ENCODE measurements at places on chromosomes 16 and 17.

GRCh38 chr17:80870401-80870800, 121.2 kb upstream of the CHMP6 start:
- no peak for DNase-seq

DNA sequence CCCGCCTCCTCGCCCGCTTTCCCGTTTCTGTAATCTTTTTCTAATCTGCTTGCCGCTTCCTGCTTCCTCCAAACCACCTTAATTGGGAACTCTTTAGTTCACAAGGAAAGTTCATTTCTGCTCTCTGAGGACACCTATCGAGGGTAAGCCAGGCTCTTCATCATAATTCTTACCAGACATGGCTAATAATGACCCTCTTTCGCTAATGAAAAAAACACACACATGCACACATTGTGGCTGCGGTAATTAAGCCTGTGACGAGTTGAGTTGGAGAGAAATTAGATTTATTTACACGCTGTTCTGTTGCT, 100.6 kb downstream of the ZNF423 start:
- DNase-seq, result no peak

DNA sequence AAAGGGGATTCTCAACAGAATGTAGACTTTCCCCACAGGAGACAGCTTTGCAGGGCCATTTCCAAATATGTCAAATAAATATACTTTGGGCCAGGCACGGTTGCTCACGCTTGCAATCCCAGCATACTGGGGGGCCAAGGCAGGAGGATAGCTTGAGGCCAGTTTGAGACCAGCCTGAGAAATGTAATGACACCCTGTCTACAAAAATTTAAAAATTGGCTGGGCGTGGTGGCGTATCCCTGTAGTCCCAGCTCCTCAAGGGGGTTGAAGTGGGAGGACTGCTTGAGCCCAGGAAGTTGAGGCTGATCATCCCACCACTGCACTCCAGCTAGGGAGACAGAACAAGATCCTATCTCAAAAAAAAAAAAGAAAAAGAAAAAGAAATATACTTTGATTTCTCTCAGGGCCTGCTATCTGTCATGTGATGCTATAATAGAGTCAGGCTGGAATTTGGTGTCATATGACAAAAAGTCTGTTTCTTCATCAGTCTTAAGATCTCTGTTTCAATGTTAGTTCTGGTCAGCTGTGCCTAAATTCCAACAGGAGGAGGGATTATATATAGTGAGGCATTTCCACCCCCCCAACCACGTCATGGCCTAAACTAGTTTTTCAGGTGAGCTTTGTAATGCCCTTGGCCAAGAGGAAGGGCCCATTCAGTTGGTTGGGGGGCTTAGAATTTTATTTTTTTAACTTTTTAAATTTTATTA, 4.3 kb upstream of the ZDHHC7 start:
- no peak for DNase-seq

GRCh38 chr17:72038427-72038826, 82.4 kb upstream of the SOX9 start:
- peak; percentile 59 for DNase-seq

GRCh38 chr17:34637548-34638525, 58.5 kb downstream of the TMEM132E start:
- peak; percentile 78 for DNase-seq

- DNase-seq, result peak; percentile 74
Measured at GRCh38 chr17:39622380-39623006, 4.3 kb upstream of the PPP1R1B start.

Measured in GM12865 (cell line).